ENCODE measurements at places on chromosomes 2 and 18.

DNA sequence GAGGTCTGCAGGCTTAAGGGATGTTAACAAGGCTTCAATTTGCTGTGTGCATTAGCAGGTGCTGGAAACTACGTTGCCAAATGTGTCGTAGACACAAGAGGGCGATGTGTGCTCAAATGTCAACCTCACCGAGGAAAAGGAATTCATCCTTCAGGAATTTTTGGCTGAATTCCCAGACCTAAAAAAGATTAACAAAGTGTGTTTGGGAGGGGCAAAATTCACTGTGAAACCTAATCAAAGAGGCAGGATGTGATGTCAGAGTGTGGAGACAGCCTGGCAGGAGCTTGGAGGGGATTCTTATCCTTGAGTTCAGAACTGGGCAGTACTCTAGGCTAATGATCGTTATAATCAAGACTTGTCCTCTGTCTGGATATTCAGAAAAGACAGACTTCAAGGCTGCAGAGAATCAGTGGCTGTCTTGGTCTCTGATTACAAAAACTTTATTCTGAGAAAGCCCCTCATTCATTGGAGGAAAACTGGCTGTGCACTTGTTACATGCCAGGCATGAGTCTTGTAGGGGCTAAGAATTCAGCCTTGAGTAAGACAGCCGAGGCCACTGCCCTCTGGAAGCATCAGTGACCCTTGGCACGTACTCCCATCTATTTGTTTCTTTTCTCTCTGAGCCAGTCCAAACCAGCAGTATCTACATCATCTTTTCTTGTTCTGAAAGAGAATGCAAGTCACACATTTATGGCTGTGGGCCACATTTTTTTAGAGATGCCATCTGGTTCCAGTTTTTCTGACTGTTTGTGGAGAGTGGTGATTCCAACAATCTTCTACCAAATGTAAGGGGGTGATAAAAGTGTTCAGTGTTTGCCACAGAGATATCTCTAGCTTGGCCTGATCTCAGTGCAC, 18.7 kb upstream of the SCYGR1 start:
- DNase-seq: peak; percentile 98

GRCh38 chr2:167293172-167293781, 405.0 kb downstream of the XIRP2 start:
- DNase-seq: peak; percentile 10

DNA sequence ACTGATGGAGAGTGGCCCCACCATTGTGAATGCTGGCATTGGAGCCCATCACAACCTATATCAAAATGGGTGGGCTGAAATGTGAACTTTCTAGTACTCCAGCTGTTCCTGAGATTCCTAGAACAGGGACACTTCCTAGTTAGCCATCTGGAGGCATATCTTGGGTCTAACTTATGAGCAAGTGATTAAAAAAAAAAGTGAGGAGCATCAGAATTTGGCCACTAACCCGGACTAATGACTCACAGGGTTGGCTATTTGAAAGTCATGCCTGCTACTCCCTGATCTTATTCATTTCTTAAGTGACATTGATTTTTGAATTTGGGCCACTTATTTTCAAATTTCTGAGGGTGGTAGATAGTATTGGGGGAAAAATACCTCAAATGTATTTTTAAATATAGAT, 216.6 kb downstream of the HRH4 start:
- DNase-seq: peak; percentile 67

GRCh38 chr18:50935493-50936191, 32.2 kb upstream of the ELAC1 start:
- no peak for DNase-seq

- peak; percentile 28 for DNase-seq
These were observed 217.5 kb downstream of the CAMKMT start for GRCh38 chr2:44579115-44579836.

DNA sequence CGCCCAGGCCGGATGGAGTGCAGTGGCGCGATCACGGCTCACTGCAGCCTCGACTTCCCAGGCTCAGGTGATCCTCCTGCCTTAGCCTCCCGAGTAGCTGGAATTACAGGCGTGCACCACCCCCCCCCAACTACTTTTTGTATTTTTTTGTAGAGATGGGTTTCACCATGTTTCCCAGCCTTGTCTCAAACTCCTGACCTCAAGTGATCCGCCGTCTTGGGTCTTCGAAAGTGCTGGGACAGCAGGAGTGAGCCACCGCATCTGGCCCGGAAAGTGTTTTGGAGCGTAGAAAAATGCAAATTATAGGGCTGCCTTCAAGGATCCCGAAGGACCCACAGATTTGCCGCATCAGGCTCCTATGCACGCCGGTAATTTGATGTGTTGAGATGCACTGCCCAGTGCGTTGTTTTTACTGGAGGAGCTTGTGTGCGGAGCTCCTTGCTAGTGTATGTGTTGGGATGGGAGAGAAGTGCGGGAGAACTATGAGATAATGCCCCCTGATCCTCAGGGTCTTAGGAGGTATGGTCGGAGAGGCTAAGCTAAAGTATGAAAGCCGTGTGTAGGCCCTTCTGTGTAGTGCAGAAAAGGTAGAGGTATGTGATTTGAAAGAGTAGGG, 1.2 kb upstream of the CLASP1 start:
- peak; percentile 25 for DNase-seq

GRCh38 chr2:186949726-186950256, 100.8 kb upstream of the ZSWIM2 start:
- DNase-seq: no peak

- DNase-seq: no peak
These were observed 100.3 kb upstream of the MBOAT2 start for GRCh38 chr2:9103663-9104277.

GRCh38 chr2:114933671-114934241, 491.3 kb downstream of the DPP10 start:
- DNase-seq: no peak

DNA sequence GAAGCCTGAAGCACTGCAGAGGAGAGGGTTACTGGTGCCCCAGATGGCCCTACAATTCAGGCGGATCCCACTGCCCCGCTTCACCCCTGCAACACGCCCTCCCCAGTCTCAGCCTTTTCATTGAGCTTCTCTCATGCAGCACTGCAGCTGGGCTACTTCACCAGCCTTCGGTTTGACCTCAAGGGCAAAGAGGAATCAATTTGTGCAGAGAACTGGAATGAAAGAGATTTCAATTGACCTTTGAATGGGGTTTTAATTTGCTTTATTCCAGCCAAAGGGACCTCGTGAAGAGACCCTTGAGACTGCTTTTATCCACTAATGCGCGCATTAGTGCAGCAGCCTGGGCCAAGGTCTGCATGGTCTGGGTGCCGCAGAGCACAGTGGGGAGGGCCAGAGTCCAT, 8.8 kb upstream of the POMC start:
- no peak for DNase-seq

DNA sequence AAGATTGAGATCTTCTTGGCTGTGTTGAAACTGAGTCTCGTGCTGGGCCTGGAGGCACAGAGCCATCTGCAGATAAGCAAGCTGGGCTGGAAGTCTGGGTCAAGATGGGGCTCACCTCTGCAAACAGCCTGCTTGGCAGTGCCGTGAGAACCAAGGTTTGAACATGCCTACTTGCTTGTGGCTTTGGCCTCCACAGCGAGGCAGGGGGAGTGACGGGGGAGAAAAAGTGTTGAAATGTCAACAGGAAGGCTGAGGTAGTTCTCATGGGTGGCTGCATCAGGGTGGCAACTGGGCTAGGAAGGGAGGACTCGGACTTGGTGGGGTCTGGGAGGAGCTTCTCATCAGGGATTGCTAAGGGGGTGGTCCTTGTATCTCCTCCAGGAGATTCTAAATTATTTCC, 99.7 kb downstream of the THNSL2 start:
- no peak for DNase-seq

GRCh38 chr2:118569876-118570535, 277.4 kb downstream of the EN1 start:
- peak; percentile 4 for DNase-seq

GRCh38 chr2:8582651-8583399, 99.0 kb upstream of the ID2 start:
- no peak for DNase-seq

DNA sequence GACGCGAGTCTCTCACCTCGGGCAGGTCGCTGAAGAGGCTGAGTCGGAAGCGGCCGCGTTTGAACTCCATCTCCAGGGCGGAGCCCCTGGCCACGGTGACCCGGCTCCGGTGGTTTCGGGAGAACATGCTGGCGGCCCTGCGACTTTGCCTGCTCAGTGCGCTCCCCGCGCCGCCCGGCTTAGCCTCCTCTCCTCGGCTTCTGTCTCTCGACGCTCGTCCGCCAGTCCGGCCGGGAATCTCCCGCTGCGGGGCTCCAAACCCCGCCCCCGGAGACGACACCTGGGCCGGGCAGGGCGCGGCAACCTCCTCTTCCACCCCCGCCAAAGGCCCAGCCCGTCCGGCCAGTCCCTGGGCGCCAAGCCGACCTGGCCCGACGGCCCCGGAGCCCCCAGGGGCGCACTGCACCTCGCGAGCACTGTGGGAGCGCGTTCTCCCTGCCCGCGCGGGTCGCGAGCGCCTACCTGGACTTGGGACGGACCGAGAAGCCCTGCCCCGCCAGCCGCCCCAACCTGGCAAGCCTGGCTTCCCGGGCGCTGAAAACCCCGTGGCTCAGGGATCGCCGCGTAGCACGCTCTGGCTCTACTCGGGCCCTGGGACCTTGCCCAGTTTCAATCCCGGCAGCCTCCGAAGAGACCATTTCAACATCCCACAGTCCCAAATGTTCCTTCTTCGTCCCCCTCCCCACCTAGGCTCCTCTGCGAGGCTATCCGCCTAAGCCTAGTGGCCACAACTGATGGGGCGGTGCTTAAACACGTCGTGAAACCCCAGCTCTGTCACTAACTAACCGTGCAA, at the start of gene RTKN:
Gene RTKN, minus strand, starts transcription at position 248 of the 793 bp plus-strand sequence. Its CDS starts 121 bp downstream, at position 127.
- no peak for DNase-seq

DNA sequence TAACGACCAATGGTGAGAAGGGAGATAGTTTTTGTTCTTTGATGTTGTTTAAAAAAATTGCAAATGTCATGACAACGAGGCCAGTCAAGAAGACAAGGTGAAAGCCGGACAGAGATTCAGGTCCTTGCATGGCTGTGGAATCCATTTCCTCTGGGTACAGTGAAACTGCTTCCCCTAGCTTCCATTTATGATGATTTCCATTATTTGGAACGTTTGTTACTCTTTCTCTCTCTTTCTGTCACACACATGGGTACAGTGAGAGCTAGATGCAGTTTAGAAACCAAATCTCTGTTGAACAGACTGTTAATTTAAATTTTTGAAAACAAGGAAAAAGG, 57.4 kb upstream of the MSH2 start:
- DNase-seq: no peak

DNA sequence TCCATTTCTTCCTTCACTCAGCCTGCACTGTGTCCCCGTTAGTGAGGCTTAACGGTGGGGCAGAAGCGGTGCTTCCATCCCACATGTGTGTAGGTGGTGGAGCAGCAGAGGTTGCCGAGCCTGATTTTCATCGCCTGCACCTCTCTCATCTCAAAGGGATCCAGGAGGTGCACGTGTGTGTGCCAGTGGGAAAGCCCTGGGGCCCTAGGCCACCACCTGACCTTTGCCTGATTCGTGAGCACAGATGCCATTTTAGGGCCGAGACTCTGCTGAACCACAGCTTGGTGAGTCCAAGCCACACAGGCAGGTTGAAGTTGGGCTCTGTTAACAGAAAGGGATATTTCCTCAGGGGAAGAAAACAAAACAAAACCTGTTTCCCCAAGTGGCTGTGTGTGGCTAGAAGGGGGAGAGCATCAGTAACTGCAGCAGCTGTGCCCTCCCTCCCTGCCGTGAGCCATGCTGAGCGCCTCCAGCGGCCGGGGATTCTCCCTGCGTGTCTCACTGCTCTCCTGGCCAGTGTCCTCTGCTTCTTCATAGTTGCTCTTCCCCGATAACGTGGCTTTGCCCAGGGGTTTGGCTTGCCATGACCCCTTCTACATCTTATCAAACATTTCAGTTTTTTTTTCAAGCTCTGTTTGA, 81.5 kb downstream of the MAPRE2 start:
- no peak for DNase-seq

- DNase-seq: no peak
These were observed 84.6 kb upstream of the CERS6 start for GRCh38 chr2:168371273-168372019.

DNA sequence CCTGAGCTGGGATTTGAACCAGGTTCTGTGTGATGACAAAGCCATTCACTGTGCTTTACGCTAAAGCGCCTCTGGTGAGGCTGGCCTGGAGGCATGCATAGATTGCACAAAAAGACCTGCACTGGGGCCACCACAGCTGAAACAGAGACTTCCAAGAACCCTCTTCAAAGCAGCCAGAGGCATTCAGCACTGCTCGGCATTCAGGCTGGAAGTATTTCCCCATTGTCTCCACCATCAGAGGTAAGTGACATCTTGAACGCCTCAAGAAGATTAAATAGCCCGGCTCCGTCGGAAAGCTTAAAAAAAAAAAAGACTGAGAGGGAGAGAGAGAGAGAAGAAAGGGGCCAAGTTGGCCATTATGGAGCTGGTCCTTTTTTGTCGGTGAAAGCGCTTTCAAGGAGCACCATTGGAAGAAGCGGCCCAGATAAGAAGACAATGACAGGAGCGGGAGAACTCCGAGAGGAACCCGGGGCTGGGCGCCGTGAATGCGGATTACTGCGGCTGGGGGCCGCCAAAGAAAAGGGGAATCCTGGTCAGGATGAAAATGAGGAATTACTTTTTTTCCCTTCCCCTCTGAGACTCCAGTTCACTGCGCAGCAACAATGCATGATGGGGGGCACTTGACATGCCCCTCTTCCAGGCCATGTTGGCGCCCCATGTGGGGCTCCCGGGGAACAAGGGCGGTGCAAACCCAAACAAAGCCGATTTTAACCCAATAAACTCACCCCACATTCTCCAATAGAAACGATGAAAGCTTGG, 228.3 kb downstream of the MYCN start:
- DNase-seq: no peak

GRCh38 chr2:45634223-45634622, 17.3 kb upstream of the PRKCE start:
- no peak for DNase-seq

- peak; percentile 82 for DNase-seq
These were observed 6.5 kb downstream of the NCAPH start for GRCh38 chr2:96342085-96342484.

GRCh38 chr2:118255301-118255700, 167.0 kb downstream of the INSIG2 start:
- DNase-seq: no peak

DNA sequence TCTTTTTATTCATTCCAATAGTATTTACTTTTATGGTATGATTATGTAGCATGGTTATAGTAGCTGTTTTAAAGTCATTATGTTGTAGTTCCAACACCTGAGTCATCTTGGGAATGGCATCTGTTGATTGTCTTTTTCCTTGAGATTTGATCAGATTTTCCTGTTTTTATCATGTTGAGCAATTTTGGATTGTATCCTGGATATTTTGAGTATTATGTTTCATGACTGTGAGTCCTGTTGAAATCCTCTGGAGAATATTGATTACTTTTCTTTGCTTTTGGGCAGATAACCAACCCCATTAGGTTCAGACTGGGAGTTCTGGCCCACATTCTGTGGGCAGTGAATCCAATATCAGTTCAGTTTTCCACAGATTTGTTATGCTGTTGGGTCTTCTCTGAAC, 163.2 kb upstream of the SPRED2 start:
- peak; percentile 83 for DNase-seq

- DNase-seq: no peak
These were observed 62.1 kb downstream of the COBLL1 start for GRCh38 chr2:164779383-164780057.

DNA sequence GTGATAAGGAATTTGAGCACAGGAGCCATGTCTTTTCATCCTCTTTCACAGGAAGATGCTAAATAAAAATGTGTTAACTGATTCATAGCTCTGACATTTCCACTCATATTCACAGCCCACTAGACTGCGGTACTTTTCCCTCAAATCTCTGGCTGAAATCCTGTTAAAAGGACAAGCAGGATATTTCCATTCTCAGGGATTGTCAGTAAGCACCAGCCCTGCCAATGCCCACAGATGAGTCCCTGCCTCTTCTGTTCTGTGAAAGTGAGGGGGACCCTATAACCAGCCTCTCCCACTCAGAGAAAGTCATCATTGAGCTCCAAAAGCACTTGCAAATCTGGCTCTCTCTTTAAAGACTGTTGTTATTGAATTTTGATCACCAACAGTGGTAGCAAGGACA, 440.5 kb downstream of the SETBP1 start:
- DNase-seq: no peak
